ENCODE measurements at places on chromosomes 3 and 15.
A peak's percentile ranks its signal among the peaks of the same experiment; 100 is the strongest.

DNA sequence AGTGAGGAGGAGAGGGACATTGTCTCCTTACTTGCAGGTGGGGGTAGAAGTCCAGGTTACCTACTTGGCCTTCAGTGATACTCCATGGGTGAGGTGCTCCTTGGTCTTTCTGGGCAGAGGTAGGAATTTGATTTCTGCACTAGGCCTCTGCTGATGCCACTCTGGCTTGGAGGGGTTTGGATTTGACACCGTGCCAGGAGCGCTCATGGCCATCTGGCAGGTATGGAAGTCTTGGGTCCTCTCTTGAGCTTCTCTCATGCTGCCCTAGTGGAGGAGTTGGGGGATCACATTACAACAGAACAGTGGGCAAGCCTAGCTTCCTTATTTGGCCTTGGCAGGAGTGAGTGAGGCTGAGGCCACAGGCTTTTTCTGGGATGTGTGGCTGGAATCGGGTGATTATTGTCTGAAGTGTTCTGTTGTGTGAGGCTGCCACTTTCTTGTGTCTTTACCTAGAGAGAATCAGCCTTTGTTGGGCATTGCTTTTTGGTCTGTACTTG, 525.0 kb downstream of the GABRG3 start:
- no peak for DNase-seq

DNA sequence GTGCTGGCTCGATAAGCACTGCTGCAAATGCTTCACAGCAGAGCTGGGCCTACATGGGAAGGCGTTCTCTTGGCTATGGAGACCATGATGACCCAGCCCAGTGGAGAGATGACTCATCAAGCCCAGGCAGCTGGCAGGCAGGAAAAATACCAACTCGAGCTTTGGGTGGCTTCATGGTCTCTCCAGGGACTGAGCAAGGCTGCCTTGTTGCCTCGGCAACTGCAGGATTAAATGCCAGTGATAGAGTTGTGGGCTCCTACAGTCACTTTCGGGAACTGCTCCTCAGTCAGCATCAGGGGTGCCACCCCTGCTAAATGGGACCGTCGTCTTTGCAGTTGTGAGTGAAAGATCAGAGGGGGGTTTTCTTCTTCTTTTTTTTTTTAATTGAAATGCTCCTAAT, 54.6 kb upstream of the MYZAP start:
- DNase-seq: peak; percentile 87

DNA sequence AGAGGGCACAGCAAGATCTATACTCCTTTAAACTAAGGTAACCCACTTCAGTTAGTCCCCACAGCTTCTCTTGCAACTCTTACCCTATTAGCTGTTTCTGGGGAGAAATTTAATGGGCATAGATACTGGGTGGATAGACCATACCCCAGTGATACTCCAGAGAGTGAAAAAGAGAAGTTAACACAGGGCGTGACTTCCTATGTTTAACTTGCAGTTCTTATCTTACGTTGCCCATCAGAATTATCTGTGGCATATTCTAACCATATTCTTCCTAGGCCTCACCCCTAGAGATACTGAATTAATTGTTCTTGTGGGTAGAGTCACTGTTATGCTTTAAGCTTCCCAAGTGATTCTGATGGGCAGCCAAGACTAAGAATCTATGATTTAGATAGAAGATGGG, 485.4 kb upstream of the TPRG1 start:
- no peak for DNase-seq

GRCh38 chr15:91110407-91110806, 10.3 kb downstream of the SV2B start:
- no peak for DNase-seq

GRCh38 chr3:71369701-71370391, 213.7 kb downstream of the FOXP1 start:
- no peak for DNase-seq

DNA sequence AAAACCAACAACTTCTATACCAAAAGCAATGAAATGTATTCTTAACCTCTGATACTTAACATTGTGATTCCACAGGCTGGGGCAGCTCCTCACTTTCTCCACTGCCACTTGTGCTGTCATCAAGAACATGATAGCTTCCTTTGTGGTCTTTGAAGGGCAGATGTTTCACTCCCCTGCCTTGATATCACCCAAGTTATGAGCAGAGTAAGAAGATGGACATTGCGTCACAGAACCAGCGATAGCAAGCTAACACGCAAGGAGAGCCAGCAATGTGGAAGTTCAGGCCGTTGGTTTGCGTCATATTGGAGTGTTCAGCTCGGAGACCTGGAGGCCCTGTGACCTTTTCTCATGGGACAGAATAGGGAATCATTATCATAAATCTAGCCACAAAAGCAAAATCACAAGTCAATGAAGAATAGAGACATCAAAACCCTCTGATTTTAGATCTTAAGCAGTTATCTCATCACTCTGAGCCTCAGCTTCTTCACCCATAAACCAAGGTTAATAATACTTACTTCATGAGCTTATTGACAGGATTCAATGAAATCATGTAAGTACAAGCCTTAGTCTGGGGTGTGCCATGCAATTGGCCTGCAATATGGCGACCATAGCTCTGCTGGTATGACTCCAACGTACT, 183.8 kb upstream of the THBS1 start:
- no peak for DNase-seq

- no peak for DNase-seq
Observed at GRCh38 chr3:159277814-159278213, 476.0 kb downstream of the MFSD1 start.

DNA sequence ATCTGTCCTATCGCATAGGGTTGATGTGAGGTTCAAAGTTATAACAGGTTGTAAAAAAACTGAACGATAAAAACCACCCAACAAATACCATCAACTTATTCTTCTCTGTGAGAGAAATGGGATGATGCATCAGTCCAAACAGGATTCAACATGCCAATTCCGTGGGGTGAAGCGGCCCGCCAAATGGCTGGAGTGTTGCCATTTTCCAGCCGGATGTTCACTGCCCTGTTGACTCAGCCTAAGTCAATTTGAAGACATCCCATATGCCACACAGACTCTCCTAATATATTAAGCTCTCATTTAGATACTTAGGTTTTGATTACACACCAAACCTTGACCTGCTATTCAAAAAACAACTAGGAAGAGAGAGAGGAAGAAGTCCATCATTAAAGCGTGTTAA, 311.1 kb downstream of the VPS13C start:
- peak; percentile 21 for DNase-seq

GRCh38 chr3:71518089-71518488, 65.4 kb downstream of the FOXP1 start:
- DNase-seq: no peak

DNA sequence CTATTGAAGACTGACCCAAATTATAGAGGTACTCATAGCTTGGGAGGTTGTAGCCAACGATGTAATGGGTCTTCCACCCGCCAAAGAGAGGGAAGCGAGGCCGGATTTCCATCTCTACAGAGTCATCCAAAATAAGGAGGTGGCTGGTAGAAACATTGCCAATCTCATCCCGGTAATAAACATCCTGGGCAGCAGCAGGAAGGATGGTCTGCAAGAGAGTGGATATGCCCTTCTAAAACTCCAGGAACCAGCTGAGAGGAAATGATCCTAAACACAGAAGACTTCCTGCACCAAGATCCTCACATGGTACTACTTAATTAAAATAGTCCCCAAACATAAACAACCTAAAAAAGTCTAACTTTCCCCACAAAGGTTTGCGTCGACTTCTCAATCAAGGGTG, 20.7 kb downstream of the RPN1 start:
- DNase-seq: no peak

- DNase-seq: no peak
Observed at GRCh38 chr15:52798529-52799101, 8.5 kb upstream of the ONECUT1 start.

DNA sequence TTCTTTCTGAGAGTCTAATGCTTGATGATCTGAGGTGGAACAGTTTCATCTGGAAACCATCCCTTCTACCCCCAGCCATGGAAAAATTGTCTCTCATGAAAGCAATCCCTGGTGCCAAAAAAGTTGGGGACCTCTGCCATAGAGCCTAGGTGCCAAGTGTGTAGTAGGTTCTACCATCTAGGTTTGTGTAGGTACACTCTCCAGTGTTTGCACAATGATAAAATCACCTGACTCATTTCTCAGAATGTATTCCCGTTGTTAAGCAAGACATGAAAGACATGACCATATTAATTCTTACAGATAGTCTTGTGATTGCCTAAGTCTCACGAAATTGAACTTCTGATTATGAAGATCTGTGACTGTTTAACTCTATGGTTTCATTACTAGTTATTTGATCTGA, 68.6 kb downstream of the KAT2B start:
- no peak for DNase-seq

- DNase-seq: no peak
Observed at GRCh38 chr3:127043041-127043641, 60.2 kb downstream of the PLXNA1 start.

GRCh38 chr15:89058876-89059405, 29.3 kb upstream of the ABHD2 start:
- DNase-seq: no peak

GRCh38 chr3:52660046-52660445, 25.7 kb downstream of the PBRM1 start:
- no peak for DNase-seq

DNA sequence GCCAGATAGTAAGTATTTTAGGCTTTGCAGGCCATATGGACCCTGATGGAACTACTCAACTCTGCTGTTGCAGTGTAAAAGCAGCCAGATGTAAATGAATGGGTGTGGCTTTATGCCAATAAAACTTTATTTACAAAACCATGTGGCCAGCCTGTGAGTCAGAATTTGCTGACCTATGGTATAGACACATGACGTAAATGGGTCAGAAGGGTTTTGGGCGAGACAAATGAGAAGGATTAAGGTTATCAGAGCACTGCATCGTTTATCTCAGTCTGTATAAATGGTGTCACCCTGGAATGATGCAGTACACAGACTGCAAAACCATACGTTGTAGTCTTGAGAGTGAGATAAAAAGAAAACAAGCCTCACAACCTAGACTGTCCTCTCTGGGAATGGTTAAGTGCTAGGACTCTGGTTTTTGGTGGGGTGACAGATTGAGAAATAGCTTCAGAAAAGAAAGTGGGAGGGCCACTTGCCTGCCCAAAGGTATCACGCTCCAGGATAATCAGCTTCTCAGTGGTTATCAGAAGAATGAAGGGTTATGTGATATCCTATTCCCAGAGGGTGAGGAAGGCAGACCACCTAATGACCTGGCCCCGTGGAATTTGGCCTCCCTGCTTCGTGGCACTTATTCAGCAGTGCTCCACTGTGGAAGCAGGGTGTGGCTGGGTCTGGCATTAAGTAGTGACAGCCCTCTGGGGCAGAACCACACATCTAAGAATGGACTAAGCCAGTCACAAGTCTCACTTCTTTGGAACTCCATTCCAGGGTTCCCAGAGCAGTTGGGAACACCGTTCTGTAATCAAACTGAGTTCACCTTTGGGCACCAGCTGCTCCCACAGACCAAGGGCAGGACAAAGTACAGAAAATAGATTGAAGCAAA, 46.1 kb downstream of the ABHD5 start:
- no peak for DNase-seq

DNA sequence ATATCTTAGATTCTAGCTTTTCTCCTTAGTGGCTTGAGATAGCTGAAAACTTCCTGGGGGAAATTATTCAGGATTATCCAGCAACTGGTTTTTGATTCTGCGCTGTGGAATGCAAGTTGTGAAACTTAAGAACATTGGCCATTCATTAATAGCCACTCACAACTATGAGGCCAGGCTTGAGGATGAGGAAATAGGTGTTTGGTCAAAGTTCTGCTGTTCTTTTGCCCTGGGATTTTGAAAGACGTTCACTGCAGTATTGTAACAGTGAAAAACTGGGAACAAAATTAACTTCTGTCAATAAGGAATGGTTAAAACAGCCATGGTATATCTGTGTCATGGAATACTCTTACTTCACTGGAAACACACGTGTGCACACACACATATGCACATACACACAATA, 44.1 kb downstream of the CTXND1 start:
- no peak for DNase-seq
